ENCODE measurements at places on chromosomes 1 and 21.

GRCh38 chr1:180594723-180595122 lies 36.0 kb downstream of the OVAAL start:
- no peak for DNase-seq

GRCh38 chr1:109133815-109134214 lies 19.9 kb downstream of the ELAPOR1 start:
- DNase-seq: no peak

DNA sequence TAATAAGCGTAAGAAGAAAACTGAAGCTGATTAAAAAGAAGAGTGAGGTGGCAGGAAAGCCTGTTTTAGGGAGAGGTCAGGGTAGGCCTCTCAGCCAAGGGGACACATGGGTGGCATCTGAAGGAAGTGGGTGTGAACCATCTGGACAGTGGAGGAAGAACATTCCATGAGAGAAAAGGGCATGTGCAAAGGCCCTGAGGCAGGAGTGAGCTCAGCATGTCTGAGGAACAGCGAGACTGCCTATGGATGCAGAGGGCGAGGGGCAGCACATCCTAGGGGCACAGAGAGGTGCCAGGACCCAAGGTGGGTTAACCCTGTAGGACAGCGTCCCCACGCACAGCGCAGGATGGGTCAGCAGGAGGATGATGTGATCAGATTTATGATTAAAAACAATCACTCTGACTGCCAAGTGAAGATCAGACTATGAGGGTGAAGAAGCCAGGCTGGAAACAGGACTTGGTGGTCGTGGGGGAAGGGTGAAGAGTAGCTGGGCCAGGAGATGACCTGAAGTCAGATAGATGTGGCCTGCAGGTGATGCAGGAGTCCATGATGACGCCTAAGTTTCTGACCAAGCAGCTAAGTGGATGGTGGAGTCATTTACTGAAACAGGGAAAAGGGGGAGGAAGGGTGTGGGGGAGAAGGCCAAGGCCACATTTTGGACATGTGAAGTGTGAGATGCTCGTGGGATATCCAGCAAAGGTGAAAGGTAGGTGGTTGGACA lies 37.9 kb downstream of the PABPC4 start:
- DNase-seq: no peak

GRCh38 chr1:58773406-58773840 lies 10.4 kb downstream of the JUN start:
- DNase-seq: peak; percentile 92

DNA sequence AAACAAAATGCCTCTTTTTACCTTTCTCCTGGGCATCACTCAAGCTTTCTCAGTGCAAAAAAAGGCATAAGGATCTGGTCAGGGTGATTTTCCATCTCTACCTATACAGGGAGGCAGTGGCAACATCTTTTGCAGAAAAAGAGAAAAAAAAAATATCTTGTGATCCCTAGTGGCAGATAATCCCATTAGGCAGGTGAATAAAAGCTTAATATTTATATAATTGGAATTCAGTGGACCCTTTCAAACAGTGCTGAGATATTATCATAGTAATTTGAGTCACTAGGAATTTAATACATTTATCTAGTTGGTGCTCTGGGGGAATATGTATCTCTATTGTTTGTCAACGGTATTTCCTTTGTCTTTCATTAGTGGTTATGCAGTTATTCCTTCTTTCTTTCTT lies 29.9 kb upstream of the CXADR start:
- no peak for DNase-seq

DNA sequence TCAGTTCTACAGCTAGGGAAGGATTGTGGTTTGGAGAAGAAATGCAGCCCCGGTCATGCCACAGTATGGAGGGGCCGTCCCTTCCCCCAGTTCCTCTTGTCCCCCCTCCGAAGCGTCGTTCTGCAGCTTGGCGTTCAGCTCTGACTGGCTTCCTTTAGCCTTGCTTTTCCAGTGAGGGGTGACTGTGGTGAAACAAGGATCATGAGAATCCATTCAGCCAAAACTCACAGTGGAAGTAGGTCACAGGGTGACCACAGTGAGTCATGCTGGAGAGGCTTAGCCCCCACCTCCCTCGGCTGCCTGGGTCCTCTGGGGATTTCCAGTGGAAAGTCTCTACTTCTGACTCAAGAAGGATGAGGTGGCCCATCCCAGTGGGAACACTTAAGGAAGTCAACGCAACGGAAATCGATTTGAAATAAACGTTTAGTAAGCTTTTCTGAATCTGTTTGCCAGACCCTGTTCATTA lies 37.3 kb upstream of the COL6A2 start:
- DNase-seq: peak; percentile 100
